Fibroblast of villous mesenchyme (primary cell): ENCODE measurements at places on chromosomes 1 and 21.

DNA sequence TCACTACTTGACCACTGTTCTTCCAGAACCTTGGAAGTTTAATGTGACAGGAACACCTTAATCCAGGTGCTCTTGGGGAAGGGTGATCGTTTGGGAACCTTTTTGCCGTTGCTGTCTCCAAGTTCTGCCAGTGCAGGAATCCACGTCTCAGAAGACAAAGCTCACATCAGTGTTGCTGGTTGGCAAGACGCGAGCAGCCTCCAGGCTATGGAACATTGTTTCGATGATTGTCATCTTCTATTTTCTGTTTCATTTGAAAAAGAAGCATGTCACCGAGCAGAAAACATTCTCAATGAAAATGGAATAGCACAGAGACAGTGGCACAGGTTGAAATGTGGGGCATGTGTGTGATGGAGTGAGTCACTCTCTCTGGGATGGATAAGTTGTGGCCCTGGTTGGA, 11.7 kb downstream of the STUM start:
- DNase-seq: no peak

GRCh38 chr1:156999596-157000320, 45.8 kb downstream of the ARHGEF11 start:
- DNase-seq: no peak

GRCh38 chr1:218361298-218362065, 16.3 kb downstream of the TGFB2 start:
- DNase-seq: peak; percentile 84

GRCh38 chr1:209929751-209930150, 8.3 kb upstream of the SYT14 start:
- no peak for DNase-seq

DNA sequence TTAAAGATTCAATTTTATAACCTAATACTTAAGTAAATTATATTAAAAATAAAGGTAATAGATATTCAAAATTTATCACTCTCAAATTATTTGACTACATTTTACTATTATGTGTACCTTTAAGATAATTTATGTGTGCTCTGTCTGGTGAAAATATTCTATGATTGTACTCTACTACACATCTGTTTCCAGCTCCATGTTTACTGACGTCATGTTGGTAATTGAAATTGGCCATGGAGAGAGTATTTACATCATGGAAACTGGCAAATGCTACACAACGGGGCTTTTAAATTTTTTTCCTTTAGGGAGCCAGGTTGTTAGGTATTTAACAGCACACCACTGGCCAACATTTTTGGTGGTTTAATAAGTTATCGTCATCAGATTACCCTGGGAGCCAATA, 204.5 kb upstream of the KIAA0040 start:
- DNase-seq: no peak
